ENCODE measurements at places on chromosomes 7 and 10.
A peak's percentile ranks its signal among the peaks of the same experiment; 100 is the strongest.

- no peak for DNase-seq
These were observed 5.7 kb upstream of the WDR86 start for GRCh38 chr7:151415375-151416105.

DNA sequence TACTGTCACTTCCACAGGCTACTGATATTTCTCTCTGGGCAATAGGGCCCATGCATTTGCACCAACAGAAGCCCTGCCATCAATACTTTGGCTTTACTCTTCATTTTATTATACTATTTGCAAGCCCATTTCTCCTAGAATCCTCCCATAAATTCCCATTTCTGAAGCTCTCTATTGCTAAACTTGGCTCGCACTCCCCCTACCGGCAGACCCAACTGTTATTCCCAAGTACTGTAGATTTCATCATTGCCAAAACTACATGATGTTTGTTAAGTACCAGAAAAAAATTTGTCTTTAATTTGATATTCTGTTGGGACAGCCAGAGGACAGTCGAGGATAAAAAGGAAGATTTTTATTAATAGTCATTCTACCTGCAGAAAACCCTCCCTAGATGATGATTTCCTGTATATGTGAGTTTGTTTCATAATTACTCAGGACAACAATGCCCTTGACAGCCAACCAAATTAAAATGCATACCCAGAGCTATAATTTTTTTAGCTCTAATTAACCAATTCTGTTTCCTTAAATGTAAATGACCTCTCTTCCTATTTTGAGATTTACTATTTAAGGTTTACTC lies 298.6 kb downstream of the REEP3 start:
- DNase-seq: no peak

GRCh38 chr7:33624215-33624614 lies 281.1 kb upstream of the BMPER start:
- no peak for DNase-seq

- DNase-seq: no peak
These were observed 30.0 kb downstream of the MAT1A start for GRCh38 chr10:80259405-80259871.

DNA sequence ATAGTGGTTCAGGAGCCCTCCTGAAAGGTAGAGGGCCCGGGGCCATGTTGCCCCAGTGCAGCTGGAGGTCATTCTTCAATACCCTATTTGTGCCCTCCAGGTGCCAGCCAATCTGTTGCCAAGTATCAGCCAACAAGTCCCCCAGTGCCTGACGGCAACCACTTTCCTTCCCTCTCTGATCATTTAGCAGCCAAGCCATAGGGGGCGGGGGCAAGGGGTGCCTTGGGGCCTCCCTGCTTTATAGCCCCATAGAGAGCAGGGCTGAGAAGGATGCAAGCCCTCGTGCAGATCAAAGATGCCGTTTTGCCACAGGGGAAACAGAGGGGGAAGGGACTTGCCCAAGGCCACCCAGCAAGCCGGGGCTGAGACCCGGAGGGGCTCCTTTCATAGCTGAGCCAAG lies 149.0 kb upstream of the CHST15 start:
- DNase-seq: no peak

DNA sequence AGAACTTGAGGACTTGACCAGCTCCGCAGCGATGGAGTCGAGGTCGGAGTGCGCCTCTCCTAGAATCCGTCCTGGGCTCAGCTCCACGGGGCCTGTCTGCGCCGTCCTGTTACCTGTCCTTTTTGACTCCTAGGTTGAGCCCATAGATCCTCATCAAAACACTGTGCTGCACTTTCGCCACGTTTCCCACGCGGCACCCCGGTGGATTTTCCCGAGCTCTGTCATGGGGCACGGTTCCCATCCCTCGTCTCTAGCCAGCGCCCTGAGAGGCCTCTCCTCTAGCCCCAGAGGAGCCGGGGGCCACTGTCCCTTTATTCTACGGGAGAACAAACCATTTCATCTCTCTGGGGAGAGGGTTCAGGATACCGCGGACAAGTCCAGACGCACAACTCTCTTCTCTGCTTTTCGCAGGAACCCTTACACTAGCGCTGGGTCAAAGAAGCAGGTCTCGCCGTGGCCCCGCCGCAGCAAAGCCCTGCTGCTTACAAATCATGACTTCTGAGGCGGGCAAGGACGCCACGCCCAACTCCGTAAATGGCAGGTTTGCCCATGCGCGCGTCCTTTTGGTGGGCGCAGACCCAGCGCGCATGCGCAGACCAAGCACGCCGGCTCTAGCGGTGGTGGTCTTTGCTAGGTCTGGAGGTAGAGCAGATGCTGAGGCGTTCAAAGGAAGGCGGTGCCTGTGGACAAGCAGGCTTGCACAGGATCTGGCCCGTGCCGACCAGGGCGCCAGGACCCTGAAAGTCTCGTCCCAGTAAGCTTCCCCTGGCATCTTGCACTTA lies 10.3 kb upstream of the ANKRD7 start:
- peak; percentile 44 for DNase-seq

GRCh38 chr10:124918906-124919305 lies 23.0 kb upstream of the ZRANB1 start:
- DNase-seq: no peak

DNA sequence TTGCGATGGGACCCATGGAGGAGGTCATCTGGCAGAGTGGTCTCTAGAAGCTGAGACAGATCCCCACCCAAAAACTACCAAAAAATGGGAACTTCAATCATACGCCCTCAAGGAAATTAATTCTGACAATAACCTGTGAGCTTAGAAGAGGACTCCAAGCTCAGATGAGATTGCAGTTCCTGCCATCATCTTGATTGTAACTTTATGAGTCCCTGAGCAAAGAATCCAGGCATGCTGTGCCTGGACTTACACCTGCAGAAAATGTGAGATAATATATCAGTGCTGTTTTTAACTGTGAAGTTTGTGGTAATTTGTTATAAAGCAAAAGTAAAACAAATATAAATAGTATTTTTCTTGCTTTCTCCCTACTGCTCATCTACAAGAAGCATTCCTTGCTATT lies 299.6 kb upstream of the MBL2 start:
- no peak for DNase-seq

Data from activated gamma-delta T cell (primary cell).